ENCODE measurements at places on chromosomes 12 and 14.
A peak's percentile ranks its signal among the peaks of the same experiment; 100 is the strongest.

- no peak for DNase-seq
Observed at GRCh38 chr12:103441437-103442181, 54.2 kb downstream of the C12orf42 start.

- DNase-seq, result no peak
Observed at GRCh38 chr12:49253033-49253623, 11.8 kb upstream of the TUBA1C start.

DNA sequence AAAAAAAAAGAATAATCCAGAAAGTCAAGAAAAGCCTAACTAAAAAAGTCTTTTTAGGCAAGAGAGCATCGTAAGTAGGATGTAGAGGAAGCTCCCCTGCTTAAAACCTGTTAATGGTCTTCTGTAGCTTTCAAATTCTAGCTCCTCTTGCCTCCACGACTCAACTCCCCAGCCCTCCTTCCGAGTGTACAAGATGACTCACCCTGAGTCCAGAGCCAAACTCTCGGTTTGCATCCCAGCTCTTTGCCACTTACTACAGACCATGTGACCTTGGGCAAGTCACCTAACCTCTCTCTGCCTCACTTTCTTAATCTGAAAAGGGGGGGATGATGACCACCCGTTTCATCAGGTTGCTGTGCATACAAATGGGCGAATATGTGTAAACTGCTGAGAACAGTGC is 460.4 kb downstream of the DPF3 start:
- no peak for DNase-seq

DNA sequence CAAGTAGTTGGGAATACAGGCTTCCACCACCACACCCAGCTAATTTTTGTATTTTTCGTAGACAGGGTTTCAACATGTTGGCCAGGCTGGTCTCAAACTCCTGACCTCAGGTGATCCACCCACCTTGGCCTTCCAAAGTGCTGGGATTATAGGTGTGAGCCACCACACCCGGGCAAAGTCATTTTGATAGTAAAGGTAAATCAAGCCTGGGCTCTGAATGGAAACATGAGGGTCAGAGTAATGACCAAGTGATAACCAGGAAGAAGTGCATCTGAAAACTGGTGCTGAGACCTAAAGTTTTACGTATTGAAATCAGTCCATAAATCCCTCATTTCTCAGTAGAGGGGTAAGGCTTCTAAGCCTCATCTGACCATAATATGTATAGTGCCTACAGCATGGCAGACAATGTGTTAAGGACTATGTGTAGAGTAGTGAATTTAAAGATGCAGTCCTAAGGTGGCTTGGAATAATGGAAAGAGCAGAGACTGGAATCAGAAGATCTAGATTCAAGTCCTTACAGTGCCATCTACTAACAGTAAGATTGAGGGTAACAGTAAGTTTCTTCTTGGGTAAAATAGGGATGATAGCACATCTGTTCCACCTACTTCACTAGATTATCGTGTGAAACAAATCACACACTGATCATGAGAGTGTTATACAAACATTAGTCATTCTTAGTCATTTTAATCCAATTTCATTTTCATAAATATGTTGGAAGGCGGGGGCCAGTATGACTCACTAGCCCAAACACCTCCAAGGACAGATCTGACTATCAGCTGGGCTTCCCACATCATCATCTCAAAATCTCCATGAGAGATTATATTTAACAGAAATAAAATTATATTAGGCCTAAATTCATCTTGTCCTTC is 11.2 kb downstream of the MAP4K5 start:
- peak; percentile 93 for DNase-seq

DNA sequence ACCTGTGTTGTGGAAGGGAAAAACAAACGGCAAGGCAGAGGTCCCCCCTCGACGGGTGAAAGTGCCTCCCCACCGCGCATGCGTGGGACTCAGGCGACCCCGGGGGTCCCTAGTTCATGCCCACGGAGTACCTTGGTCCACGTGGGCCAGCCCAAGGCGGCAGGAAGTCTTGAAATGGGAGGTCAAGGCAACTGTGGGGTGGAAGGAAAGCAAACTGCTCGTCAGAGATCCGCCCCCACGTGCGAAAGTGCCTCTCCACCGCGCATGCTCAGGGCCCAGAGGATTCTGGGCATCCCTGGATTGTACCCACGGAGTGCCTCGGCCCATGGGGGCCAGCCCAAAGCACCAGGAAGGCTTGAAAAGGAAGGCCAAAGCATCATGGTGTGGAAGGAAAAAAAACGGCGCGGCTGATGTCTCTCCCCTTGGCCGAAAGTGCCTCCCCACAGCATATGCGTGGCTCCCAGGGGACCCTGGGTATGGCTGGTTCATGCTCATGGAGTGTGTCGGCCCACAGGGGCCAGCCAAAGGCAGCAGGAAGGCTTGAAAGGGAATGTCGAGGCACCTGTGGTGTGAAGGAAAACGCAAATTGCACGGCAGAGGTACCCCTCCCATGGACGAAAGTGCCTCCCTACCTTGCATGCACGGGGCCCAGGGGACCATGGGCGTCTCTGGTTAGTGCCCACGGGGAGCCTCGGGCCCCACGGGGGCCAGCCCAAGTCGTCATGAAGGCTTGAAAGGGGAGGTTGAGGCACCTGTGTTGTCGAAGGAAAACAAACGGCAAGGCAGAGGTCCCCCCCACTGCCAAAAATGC is 369.7 kb downstream of the ALG10 start:
- DNase-seq, result no peak

- DNase-seq, result no peak
Observed at GRCh38 chr14:95683793-95684192, 2.4 kb upstream of the TCL1B start.

GRCh38 chr12:111363578-111363977 is 5.3 kb downstream of the PHETA1 start:
- DNase-seq, result peak; percentile 36

Data from dermis microvascular lymphatic vessel endothelial cell (primary cell).